ENCODE measurements at places on chromosomes 7 and 10.

DNA sequence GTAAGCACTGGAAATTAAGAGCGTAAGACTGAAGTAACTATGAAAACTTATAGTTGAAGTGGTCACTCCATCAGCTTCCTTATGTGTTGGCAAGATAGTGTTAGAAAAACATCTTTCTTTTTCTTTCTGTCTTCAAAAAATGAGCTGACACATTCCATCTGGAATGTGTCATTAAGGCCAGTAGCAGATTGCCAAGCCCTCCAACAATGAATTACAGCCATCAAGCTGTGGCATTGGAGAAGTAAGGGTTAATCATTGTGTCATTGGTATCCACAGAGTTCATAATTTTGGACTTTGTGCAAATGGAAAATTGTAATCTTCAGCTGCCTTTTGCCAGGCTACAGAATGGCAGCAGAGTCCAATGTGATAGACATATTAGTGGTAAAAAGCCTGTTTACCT lies 926.3 kb downstream of the NRG3 start:
- no peak for DNase-seq

DNA sequence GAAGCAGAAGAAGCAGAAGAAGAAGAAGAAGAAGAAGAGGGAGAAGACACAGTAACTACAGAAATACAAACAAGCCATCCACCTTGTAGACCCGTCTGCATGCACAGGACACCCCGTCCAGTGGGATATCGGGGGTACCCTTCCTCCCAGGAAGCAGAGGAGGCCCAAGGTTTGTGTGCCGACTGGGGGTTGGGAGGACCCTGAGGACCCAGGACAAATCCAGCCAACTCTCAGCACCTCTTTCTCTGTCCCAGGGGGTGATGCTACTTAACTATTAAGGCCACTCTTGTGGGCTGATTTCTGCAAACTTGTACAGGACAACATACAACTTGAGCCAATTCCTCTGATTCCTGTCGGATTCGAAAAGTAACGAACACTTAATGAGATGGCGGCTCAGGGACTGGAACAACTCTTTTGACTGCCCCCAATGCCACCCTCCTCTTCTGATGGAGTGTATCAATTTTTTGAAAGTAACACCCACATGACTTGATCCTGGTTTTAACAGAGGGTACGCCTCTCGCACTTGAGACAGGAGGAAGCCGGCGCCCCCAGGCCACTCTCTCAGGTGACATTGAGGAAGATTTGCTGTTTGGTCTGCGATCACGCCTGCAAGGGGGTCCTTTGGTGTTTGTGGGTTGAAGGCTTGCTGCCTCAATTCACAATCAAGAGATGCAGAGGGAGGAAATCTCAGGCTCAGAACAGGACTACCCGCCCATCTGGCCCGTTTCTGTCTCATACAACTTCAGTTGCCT lies 192.6 kb downstream of the TNS3 start:
- no peak for DNase-seq

DNA sequence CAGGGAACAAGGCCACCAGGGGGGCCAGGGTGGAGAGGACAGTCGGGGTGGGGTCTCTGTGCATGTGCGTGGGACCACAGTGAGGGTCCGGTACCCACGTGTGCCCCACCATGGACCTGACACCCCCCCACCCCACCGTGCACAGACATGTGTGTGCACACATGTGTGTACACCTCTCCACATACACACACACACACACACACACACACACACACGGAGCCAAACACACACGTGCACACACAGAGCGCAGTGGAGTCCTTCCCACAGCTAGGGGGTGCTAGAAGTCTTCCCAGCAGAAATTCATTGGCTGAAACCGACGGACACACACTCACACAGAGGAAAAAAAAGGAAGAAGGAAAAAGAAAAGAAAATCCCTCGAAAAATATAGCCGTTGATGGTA lies 42.8 kb upstream of the GNA12 start:
- peak; percentile 92 for DNase-seq

GRCh38 chr7:84547331-84547730 lies 352.7 kb upstream of the SEMA3A start:
- no peak for DNase-seq

DNA sequence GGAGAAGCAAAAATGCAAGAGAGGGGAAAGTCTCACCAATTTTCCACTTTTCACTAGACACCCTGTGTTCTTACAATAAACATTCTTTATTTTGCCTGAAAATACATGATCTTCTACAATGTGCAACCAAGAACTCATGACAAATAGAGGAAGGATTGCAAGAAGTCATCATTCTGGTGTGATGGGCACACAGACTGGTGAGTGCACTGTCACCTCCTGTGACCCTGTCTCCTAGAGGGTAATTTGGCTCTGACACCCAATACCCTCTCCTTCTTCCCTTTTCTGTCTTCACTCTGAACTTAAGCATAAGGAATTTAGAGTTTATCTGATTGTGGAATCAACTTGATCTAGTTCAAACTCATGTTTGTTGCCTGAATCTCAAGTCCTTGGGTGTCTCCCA lies 153.7 kb downstream of the SH2D4B start:
- no peak for DNase-seq

GRCh38 chr10:125778556-125778955 lies 2.9 kb upstream of the MMP21 start:
- no peak for DNase-seq

DNA sequence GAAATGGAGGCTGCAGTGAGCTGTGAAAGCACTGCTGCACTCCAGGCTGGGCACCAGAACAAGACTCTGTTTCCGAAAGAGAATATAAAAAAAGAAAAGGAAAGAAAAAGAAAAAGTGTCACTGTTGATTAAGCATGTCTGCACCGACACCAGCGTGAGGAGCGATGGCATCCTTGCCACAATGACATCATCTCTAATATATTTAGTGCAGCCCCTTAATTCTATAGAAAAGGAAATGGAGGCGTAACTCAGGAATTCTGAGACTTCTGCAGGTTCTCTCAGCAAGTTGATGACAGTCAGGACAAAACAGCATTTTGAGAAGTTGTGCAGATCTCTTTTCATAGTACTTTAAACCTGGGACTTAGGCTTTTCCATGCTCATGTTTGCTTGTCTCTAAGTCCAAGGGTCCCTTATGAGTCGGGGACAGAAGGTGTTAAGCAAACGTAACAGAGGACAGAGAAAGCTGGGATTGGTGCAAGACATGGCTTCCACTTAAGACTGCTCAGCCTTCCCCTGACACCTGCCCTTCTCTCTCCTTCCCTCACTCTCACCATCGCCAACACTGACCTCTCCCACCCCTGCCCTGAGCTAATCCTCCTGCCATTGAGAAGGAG lies 16.9 kb upstream of the ANKRD1 start:
- DNase-seq: no peak

- DNase-seq: no peak
Measured at GRCh38 chr10:31383810-31384588, 65.0 kb downstream of the ZEB1 start.

- DNase-seq: no peak
Measured at GRCh38 chr7:128056901-128057300, 25.7 kb upstream of the LRRC4 start.

DNA sequence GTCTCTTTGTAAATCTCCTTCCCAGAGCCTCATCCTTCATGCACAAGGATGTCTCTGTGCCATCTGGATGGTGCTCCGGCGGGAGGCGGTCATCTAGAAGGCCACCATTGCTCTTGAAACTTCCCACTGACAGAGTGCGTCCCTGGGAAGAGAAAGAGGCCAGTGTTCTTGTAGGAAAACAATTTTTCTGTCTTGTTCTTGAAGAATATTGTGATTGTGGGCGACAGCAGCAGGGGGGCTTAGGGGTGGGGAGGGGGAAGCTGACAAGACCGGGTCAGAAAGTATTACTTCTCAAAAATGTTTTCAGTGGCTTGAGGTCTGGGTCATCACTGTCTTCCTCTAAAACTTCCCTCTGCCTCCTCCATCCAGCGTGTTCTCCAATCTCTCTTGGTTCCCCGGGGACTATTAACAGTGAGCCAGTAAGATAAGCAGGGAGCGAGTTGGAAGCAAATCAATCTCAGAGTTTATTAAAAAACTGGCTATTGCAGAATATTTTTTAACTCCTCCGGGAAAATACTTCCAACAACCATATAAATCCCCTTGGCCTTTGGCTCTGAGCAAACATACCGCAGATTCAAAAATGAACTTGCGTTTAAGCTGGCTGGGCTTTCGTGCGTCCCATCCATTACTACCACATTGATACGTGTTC lies 597.8 kb upstream of the MGMT start:
- DNase-seq: no peak

DNA sequence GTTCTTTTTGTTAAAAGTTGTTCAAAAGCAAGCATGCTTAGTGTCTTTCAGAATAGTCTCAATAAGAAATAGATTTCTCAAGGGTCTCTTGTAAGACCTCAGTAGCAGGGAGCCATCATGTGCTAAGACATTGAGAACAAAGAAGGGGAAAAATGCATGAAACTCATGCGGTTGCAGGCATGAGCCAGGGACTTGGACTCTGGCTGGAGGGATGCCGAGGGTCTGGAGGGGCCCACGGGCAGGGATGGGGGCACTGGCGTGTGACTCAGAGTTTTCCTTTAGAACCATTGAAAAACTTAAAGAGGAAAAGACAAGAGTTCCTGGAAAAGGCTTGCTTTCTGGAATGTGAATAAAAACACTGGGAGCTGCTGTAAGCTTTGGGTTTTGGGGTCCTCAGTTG lies 253.3 kb downstream of the CCDC3 start:
- DNase-seq: no peak

DNA sequence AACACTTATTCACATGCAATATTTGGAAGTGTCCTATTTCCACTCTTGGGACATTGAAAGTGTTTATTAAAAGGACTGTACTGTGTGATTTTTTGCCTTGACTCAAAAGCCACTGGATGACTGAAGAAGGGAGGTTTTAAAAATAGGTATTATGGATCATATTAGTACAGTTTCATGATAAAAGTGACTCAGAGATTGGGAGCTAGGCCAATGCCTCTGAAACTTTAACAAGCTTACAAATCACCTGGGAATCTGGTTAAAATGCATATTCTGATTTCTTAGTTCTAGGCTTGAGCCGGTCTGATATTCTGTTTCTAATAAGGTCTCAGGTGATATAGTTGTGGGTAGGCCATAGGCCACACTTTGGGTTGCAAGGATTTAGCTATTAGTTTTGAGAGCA lies 191.2 kb downstream of the PLXDC2 start:
- no peak for DNase-seq

All from HuH-7 (cell line).